ENCODE measurements at places on chromosomes 2 and 18.

GRCh38 chr18:75127143-75128021, 81.6 kb downstream of the PTGR3 start:
- DNase-seq: no peak

DNA sequence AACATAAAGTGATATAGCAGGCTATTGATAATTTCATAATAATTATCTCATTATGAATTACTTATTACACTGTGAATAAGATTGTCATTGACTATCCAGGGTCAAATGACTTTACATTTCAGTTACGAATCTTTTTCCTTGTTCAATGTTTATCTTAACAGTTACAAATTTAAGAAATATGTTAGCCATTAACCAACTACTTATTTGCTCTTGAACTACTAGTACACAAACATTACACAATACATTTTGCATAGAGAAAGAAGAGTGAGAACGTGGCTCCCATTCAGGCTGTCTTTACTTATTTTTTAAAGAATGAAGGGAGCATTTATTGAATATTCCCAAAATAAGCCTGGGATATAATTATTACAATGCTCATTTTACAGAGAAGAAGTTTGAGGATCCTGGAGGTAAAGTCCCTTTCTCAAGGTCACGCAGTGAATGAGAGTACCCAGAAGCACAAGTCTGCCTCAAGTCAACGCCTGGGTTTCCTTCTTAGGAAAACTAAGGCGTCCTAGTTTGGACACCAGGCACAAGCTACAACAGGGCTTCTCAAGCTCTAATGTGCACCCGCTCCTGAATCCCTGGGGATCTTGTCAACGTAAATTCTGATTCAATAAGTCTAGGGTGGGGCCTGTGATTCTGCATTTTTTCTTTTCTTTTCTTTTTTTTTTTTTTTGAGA, 164.2 kb downstream of the FIGN start:
- no peak for DNase-seq

DNA sequence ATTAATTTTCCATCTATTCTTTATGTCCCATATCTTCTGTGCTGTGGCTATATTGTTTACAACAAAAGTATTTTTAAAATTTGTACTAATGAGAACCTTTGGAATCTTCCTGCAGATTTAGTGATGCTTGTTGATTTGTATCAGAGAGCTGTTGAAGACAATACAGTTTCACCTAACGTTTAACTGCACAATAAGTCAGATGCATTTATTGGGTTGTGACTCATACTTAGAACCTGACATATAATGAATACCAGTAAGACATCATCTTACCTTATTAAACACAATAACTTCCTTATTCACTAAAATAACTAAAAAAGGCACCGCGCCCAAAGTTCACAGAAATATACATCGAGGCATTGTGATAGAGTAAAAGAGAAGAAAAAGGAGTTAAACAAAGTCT, 43.8 kb upstream of the IL1R1 start:
- DNase-seq: no peak

DNA sequence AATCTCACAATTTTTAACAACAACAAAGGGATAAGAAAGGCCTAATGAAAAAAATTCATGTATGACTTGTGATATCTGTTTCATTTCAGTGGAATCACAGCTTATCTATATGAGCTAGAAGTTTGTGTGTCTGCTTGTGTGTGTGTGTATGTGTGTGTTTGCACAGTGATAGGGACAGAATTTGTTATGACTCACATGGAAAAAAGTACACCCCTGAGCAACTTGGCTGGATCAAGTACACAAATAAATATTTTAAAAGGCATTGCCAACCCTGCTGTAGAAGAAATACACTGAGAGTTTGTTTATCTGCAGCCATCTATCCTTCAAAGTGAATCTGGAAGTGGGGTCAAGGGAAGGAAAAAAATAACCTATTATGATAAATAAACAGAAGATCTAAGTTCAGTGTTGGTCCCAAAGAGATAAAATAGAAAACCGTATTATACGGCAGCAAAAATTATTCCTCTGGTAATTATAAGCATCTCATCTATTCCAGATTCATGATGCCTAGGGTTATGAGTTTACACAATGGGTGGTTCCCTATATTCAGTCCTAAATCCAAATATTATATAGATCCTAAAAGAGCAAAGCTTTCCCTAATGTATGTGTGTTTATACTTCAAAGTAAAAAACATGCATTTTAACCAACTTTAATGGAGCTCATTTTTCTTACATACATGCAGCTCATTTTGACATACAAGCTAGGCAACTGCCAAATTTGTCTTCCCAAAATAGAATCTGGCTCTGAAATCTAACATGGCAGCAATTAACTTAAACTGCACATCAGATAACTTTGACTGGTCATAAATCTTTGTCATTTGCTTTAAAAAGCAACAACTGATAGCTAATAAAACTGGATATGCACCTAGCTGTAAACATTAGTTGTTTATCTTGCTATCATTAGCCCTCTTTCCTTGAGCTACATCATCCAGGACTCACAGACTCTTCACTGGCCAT, 420.6 kb downstream of the IRS1 start:
- DNase-seq: no peak

GRCh38 chr2:177123048-177123447, 89.5 kb upstream of the HNRNPA3 start:
- no peak for DNase-seq

DNA sequence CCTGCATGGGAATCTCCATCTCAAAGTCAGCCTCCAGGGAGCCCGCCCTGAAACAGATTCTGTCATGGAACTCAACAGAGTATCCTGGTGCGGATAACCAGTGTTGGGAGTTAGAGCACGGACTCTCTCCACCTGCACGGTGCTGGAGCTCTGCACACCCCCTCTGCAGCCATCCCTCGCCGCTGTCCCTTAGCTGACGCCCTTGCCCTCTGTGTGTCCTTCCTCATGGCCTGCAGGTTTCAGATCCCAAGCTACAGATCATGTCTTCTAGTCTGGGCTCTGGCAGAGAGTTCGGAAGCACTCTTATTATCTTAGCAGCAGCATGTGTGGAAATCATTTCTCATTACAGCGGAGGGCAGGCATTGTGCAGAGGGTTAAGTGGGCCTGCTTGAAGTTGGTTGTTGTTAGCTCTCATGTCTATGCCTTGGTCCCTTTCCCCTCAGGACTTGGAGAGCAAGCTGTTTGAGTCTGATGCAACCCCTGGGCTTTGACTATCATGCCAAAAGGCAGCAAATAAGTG, 26.0 kb downstream of the TMEM127 start:
- no peak for DNase-seq

DNA sequence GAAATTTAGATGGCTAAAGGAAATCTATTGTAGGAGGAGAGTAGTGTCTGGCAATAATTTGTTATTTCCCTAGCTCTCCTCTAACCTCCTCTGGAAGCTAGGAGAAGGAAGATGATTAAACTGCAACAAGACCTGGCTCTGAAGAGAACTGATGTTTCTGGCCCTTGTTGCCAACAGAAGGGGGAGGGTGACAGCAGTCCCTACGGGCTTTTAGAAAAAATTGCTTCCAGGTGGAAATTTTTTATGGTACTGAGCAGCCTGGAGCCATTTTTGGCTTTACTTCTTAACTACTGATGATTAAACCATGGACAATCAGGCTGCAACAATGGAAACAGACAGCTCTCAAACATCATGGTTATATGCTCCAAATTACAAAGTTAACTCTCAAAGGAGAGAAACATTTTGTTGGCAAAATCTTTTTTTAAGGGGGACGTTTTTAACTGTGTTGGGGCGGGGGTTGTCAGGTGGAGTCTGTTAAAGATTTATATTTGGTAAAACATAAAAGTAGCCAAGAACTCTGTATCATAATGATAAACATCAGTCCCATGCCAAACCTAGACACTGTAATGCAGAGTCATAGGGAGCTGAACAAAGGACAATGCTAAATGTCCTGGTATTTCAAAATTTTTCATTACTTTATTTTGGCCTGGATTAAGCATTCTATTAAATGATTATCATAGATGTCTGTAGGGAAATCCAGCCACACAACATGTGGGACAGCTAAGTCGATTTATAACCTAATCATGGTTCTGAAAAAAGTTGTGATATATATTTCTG, 70.0 kb downstream of the EXOC6B start:
- DNase-seq: no peak

DNA sequence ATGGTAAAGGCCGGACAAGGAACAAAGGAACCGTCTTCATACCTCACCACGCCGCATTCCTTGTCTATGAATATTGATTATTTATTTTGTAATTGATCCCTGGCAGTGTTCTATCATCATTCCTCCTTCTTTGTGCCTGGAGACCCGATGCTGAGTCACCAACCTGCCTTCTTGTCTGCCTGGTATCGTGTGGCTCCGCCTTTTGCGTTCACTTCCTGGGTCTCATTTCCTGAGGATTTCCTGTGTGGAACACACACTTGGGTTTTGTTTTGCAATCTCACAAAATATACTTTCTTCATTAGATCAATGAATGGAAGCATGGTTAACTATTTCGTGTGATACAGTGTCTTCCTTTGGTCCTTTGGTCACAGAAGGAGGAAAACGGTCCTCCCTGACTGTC, 95.5 kb upstream of the SNTG2 start:
- no peak for DNase-seq

GRCh38 chr2:22995576-22995975, 389.4 kb upstream of the KLHL29 start:
- DNase-seq: no peak

- DNase-seq: no peak
These were observed 22.9 kb upstream of the CYTIP start for GRCh38 chr2:157466764-157467163.

- no peak for DNase-seq
These were observed 15.5 kb upstream of the CACNB4 start for GRCh38 chr2:152114366-152114765.

GRCh38 chr2:195026261-195026660, 630.8 kb upstream of the SLC39A10 start:
- no peak for DNase-seq
